Panc1 (cell line): ENCODE measurements at places on chromosomes 12 and 14. TPM values are rescaled to one million over a fixed set of nuclear protein-coding genes. Genes with fewer than 3 reads are reported as not detected.

DNA sequence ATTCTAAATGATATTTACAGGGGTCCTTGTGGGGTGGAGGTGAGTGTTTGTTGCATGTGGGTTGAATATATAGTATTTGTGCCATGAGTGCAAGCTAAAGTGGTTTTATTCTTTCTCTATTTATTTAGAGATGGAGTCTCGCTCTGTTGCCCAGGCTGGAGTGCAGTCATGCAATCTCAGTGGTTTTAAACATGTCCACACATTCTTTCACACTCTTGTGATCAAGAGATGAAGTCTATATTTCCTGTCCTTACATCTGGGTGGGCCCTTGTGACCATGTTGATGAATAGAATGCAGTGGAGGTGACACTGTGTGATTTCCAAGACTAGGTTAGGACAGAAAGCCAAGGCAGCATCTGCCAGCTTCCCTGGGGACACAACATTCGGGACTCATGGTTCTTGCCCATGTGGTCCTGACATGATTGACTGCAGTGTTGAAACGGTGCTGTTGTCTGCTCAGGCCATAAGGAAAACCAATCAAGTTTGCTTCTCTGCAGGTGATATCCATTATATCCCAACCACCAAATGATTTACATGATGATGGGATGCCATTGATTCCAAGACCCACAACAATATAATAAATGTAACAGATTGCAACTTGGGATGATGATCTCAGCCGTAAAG, 172.6 kb downstream of the SUDS3 start:
- no peak for DNase-seq

GRCh38 chr12:75120311-75120711, 89.3 kb downstream of the KCNC2 start:
- no peak for DNase-seq

DNA sequence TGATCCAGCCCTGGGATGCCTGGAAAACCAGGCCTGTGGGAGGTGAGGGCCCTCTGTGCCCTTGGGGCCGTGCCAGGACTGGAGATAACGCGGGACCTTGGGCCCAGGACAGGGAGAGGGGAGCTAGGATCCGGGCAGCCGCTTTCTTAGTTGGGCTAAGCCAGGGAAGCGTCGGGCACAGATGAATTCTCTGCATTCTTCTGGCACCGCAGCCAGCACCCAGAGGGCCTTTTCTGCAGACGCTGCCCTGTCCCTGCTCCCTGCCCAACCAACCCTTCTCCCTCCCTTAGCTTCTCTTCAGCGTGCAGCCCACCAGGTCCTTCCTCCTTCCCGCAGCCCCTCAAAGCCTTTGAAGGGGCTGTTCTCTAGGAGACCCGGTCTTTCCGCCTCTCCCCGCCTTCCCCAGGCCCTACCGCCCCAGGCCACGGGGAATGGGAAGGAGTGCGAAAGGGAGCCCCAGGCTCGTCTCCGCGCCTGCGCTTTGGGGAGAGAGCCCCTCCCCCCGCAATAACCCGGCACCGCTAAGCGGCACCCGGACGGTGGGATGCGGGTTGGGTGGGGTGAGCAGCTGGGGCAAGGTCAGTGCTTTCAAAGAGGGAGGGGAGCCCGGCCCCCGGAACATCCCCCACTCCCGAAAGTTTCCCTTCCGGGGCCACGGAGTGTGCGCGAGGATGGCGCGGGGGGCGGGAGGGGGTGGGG, 663 bp downstream of the NCKAP5L start:
- DNase-seq = no peak

DNA sequence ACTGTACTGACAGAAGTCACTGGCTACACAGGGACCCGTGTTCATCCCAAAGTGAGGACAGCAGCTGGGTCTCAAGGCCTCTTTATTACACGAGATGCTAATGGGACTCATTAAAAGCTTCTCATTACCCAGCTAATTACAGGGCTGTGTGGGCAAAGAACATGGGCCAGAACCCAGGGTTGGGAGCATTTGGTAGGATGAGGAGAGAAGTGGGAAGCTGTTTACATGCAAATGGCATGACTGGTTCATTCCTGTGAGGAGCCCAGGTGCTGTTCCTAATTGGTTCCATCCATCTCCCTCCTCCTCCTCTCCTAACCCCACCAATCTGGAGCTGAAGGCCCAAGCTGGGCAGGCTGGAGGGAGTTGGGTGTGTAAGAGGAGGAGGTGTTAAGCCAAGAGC, 8.9 kb upstream of the TAC3 start:
- DNase-seq = no peak

Gene TMPRSS12
- not detected for total RNA-seq

Gene NR4A1
- 2.0 TPM for total RNA-seq

GRCh38 chr14:43308421-43309110, 1198.5 kb downstream of the FSCB start:
- DNase-seq = no peak
